ENCODE measurements at places on chromosomes 5 and 9.

DNA sequence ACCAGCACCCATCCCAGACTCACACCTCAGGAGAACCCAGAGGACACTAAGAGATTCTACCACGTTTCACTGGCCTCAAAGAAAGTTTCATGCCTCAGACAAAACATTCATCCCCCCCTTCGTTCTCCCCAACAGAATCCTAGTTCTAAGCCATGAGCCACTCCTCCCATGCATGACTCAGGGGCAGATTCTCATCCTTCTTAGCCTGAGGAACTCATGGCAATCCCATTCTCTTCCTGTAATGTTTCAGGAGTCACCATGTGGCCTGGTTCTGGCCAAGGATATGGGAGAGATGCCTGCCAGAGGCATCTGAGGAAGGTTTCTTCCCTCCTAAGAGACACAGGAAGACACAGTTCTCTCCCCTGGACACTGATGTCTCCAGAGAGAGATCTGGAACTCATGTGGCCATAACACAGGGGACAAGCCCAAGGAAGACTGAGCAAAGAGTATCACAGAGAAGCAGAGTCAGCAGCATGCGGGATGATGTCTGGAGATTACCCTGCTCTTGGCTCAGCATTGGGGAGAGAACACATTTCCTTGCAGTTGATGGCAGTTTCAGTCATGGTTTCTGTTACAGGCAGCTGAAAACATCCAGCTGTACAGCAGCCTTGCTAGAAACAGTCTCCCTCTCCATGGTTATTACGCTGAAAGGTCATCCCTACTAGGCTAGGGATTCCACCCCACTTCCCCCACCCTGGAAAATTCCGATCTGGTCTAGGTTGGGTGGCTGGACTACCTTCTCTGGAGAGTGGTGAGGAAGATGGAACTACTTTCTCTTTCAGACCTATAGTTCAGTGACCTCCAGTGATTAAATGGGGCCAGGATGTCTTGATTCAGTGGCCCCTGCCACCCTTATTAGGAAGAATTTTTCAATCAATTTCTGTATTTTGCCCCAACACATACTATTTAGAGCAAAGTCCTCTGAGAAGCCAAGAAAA is 115.4 kb downstream of the ZNF608 start:
- no peak for DNase-seq

- DNase-seq, result no peak
Measured at GRCh38 chr9:121349009-121349408, 21.0 kb downstream of the STOM start.

GRCh38 chr9:97510797-97511654 is 9.6 kb downstream of the TMOD1 start:
- no peak for DNase-seq

DNA sequence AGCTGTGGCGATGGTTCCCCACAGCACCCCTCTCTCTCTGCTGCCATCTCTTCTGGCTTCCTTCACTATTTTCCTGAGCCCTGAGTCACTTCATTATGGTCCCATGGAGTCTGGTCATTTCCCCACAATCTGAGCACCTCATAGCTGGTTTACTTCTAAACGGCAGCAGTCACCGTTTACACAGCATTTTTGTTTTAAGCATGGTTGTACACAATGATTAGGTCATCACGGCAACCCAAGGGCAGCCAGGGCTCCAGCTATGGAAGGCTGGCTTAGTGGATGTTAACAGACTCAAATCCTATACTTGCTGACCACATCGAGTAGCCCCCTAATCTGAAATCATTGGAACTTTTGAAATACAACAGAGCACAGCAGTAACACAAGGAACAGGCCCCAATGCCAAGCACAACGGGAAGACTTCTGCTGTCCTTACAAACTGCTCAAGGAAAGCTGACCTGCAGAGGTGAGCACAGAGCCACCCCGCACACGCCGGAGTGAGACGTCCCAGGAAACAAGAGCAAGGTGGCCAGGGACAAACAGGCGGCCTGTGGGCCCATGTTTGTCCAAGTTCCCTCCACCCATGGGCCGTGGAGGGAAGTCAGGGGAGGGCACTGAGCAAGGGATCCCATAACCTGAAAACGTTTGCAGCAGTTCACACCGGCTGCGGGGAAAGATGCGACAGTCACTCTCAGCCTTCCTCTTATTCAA is 22.9 kb downstream of the CAMSAP1 start:
- no peak for DNase-seq

DNA sequence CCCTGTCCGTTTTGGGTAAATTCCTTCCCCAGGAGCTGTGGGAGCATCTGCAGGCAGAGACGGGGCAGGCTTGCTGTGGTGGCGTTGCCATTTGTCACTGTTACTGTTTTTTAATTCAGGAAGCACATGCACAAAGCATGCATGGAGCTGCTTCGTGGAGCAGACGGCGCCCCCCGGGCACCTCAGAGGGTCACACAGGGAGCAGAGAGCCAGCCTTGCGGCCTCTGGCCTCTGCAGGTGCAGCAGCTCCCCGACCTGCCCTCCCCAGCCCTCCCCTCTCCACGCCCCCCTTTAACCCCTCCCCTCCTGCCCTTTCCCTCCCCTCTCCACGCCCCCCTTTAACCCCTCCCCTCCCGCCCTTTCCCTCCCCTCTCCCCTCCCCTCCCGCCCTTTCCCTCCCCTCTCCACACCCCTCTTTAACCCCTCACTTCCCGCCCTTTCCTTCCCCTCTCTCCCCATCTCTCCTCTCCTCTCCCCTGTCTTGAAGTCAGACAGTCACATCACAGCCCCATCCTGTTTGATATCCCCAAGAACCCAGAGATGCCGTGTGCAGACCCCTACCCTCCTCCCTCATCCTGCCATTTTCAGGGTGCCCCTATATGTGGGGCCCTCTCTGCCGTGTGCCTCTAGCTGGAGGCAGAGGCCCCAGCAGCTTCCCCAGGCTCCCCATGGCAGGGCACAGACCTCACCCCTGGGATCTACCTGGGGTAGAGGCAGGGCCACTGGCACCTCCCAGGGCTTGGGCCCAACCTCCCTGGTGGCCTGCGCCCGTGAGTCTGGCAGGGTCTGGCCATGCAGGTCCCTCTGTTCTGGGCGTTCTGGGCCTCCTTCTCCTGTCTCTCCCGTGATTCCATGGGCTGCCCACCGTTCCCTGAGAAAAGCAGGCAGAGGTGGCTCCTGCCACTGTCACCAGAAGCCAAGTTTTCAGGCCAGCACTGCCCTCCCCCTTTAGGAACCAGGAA is 29.6 kb upstream of the UBAC1 start:
- peak; percentile 80 for DNase-seq
